Hippocampal formation (tissue), 2 donors: ENCODE measurements at places on chromosomes 16 and 17.

GRCh38 chr16:58421529-58421928 lies 29.3 kb downstream of the GINS3 start:
- no peak for DNase-seq

- DNase-seq, result no peak
Measured at GRCh38 chr16:75482434-75483205, 12.6 kb downstream of the CHST6 start.

GRCh38 chr17:57516290-57517230 lies 228.5 kb downstream of the CCDC182 start:
- no peak for DNase-seq

- no peak for DNase-seq
Measured at GRCh38 chr16:470418-470817, 45.0 kb downstream of the RAB11FIP3 start.

DNA sequence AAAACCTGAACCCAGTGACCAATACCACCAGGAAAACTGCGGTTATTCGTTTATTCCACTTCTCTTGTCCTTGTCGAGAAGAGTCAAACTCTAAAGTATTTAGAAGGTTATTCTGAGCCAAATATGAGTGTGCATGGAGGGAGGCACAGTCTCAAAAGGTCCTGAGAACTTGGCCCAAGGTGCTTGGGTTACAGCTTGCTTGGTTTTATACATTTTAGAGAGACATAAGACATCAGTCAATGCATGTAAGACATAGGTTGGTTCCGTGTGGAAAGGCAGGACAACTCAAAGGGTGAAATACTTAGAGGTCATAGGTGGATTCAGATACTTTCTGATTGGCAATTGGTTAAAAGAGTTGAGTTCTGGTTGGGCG lies 681 bp upstream of the TRAP1 start:
- DNase-seq, result no peak

DNA sequence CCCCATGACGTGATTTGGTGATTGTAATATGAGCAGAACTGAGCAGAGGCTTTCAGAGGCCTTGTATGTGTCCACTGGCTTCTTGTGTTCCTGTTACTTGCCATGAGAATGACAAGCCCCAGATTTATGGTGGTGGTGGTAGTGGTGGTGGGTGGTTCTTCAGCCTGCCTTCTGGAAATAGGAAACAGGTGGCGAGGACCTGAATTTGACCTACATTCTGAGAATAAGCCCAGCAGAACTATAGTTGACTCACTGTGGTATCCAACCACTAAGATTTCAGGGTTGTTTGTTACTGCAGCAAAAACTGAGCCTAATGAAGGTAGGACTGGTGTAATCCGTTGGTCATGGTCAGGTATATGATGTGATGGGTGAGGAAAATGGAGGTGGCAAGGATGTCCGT lies 93.0 kb downstream of the SHISA9 start:
- DNase-seq, result no peak

DNA sequence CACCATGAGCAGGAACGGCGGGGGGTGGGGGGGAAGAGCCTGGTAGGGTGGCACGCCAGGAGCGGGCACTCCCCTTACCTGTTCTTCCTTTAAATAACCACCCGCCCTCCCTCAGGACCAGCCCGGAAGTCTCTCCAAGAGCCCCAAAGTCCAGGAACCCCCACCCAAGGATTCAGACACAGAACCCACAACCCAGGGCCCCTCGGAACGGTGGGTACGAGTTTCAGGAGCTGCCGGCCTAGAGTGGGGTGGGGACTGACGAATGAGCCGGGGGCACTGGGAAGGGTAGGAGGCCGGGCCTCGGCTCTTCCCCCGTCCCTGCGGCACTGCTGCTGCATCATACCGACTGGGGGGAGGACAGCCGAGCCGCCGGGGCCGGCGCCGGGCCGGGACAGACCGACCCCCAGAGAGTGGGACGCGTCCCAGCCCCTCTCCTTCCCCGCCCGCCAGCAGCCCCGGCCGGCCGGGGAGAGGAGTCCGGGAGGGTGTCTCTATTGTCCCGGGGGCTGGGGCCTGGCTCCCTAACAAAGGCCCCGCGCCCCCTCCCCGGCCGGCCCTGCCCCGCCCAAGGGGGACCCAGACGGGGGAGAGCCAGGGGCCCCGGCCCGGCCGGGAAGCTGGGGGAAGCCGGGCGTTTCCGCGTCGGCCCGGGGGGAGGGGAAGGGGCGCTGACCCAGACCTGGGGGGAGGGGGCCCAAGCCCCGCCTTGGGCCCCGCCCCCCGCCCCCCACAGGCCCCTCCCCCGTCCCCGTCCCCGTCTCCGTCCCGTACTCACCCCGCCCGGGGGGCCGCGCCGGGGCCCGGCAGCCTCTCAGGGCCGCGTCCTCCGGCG lies 747 bp downstream of the ATXN7L3 start:
- DNase-seq, result no peak
